Erythroblast (primary cell): ENCODE measurements at places on chromosomes 5 and 9.

GRCh38 chr9:77854258-77854915 lies 177.2 kb downstream of the GNAQ start:
- DNase-seq, result no peak

GRCh38 chr9:99265691-99266090 lies 43.6 kb downstream of the SEC61B start:
- no peak for DNase-seq

GRCh38 chr9:135609366-135609955 lies 29.9 kb downstream of the GLT6D1 start:
- no peak for DNase-seq

DNA sequence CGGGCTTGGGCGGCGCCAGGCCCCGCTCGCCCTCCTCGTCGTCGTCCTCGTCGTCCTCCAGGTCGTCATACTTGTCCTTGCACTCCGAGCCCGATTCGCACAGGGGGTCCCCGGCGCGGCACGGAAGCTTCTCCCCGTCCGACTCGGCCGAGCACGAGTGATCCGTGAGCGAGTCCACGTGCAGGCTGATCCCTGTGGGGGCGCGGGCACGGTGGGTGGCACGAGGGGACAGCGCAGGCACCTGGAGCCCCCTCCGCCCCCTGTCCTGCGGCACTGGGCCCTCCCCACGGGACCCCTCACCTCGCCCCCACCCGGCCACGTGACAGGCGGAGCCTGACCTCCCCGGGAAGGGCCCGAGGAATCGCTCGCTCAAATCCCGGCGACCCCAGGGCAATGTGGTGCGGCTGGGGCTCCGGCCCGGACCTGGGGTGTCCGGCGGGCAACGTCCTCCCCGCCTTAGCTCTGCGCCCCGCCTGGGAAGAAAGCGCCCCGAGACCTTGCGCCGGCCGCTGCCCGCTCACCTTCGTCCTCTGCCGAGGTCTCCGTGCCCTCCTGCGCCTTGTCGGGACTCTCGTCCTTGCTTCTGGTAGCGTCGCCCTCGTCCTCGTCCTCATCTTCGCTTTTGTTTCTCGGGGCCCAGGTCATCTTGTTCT lies 2.5 kb downstream of the IRX2 start:
- no peak for DNase-seq

DNA sequence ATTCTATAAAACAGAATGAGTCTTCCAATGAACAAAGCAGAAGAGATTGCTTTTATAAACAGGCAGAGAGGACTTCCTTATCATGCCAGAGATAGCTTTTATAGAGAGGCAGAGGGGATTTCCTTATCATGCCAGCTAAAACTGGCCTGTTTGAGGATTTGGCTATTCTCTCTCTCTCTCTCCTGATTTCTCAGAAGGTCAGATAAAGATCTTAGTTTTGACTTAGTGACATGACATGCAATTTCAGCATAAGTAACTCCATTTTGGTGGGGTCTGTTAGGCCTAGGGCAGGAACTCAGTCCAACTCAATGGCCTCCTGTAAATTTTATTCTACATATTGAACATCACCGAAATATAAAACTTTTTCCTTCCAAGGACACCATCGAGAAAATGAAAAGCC lies 31.5 kb upstream of the DENND4C start:
- DNase-seq, result peak; percentile 8

DNA sequence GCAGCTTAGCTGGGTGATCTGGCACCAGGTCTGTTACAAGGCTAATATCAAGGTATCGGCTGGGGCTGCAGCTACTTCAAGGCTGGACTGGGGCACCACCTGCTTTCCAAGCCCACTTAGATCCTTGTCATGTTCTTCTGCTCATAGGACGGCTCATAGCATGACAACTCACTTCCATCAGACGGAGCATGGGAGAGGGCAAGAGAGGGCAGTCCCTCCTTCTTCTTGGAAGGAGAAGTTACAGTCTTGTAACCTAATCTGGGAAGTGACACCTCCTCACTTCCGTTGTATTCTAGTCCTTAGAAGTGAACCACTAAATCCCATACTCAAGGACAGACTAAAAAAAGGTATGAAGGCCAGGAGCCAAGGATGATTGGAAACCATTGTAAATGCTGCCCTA lies 258.2 kb downstream of the MAST4 start:
- DNase-seq, result no peak

DNA sequence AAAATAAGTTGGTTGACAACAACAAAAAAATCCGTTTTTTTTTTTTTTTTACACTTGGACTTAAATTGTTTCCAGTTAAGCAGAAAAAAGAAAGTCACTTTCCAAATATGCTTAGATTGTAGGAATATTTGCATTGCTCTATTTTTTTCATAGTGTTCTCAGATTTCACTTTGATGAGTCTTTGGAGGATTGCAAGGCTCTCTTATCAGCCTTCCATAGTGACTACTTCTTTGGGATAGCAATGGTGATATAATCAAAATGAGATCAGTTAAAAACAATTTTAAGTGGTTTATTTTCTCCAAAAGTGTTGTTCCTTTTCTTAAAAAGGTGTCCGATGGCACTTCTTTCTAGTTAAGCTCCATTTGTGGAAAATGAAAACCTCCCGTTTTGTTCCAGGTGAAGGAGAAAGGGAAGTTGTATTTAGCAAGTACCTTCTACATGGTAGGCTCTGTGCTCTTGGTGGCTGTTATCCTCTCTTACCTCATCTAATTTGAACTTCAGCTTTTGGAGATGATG lies 3.9 kb downstream of the RASGRF2 start:
- DNase-seq, result no peak

GRCh38 chr5:69030358-69031062 lies 63.3 kb upstream of the SLC30A5 start:
- DNase-seq, result no peak

- no peak for DNase-seq
Observed at GRCh38 chr9:34085581-34086500, 37.2 kb upstream of the UBAP2 start.

GRCh38 chr9:10255758-10256157 lies 357.0 kb downstream of the PTPRD start:
- DNase-seq, result no peak

DNA sequence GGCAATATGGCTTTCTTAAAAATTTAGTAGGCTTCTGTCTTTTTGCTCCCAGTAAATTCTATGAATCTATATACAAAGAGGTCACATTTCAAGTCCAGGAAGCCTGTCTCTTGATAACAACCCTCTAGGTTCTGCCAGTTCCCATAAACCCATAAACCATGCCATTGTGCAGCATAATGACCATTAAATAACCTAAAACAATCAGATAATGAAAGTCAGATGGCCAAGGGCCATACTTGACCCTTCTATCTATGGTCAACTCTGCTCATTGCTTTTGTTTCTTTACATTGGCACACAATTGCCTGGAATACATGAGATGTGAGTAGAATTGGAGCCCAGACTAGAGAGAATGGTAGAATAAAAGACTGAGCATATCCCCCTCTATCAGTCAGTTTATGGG lies 305.4 kb upstream of the KIF2A start:
- no peak for DNase-seq

DNA sequence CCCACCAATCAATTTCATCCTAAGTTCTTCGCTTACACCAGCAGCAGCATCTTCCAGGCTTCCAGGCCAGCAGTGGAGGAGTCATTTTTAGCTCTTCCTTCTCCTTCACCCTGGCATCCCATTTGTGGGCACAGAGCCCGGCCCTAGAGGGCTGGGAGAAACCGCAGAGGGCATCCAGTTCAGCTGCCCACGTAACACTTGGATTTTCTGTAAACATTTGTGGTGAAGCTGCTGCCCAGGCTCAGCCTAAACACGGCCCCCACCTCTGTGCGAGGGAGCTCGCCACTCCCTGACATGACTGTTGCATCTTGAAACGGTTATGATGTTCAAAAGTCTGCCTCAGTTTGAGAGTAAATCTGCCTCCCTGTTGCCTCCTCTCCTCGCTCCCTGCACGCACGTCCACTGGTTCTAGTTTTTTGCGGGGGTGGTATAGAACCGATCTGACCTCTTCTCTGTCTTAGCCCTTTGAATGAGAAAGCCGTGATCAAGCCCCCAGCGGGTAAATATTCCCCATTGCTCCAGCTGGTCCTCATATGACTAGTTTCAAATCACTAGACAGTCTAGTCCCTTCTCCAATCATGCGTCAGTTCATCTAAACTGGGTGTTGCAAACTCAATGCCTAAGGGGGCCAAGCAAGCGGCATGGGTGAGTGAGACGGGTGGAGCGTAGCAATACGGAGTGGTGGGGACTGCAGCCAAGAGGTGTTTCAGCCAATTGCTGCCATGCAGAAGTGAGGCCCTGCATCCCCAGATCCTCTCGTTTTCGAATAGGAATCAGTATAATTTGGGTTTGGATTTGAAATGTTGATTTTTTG lies 34.9 kb upstream of the N4BP3 start:
- no peak for DNase-seq

DNA sequence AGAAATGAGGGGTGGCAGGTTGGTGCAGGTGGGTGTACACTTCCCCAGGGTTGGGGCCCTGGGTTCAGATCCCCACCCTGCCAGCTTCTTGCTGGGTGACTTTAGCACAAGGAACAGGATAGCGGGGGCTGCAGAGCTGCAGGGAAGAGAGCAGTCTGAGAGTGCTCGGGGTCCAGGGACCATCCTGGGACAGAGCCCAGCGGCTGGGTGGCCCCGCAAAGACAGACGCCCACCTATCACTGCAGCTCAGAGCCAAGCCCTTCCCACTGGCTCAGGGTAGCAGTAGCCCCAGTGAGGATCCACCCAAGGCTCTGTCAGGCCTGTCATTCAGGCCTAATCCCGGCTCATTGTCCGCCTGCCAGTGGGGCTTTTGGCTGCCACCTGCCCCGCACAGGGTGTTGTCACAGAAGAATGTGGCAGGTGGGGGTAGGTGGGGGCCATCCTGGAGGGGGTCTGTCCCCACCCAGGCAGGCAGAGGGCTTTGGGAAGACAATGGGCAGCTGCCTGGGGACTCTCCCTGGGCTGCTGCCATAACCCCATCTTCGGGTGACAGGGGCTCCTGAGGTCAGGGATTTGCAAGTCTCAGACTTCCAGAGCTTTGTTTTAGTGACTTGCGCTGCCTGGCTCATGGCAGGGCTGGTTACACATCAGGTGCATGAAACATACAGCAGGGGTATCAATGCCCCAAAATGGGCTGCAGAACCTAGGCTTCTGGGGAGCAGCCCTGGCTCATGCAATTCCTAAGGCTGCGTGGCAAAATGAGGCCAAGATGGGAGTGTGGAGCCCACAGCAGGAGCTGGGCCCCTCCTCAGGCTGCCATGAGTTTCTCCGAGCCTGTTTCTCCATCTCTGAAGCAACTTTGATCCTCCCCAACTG lies 52.1 kb downstream of the BARX1 start:
- DNase-seq, result no peak

- no peak for DNase-seq
Observed at GRCh38 chr5:9838916-9839315, 208.8 kb upstream of the TAS2R1 start.

GRCh38 chr5:165630261-165630778 lies 2124.9 kb downstream of the MAT2B start:
- peak; percentile 27 for DNase-seq
